ENCODE measurements at places on chromosomes 6 and 20. TPM values are rescaled to one million over a fixed set of nuclear protein-coding genes. Genes with fewer than 3 reads are reported as not detected.

DNA sequence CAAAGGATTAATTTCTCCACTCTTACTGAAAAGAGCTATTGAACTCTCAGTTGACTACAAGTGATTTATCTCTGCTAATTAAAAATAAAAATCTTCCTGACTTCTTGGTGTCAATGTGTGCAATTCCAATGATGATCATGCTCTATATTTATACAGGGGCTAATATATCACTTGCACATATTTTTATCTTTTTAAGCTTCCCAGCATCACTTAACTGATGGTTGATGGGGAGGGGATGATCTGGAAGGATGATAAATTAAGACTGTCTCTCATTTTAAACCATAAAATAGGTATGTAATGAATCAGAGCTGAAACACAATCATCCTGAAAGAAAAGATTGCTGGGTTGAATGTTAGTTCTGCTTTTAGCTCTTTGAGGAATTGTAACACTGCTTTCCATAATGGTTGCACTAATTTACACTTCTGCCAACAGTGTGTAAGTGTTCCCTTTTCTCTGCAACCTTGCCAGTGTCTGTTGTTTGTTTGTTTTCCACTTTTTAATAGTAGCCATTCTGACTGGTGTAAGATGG is 169.6 kb upstream of the ECI2 start:
- no peak for DNase-seq
- no peaks in the 10 kb centered on the region for H3K27me3 ChIP-seq
- peaks cover 8% of the 10 kb centered on the region for H3K4me1 ChIP-seq
- H3K4me3 ChIP-seq = no peak overlapping the region
- no peaks in the 10 kb centered on the region for H3K36me3 ChIP-seq

Gene EYS
- total RNA-seq = 0.13 TPM

GRCh38 chr6:141677598-141678211 is 455.0 kb upstream of the GJE1 start:
- no peak for DNase-seq
- H3K4me3 ChIP-seq = no peak overlapping the region
- H3K27me3 ChIP-seq = no peaks in the 10 kb centered on the region
- no peaks in the 10 kb centered on the region for H3K4me1 ChIP-seq
- no peaks in the 10 kb centered on the region for H3K36me3 ChIP-seq

- H3K36me3 ChIP-seq = no peaks in the 10 kb centered on the region
- no peak overlapping the region for H3K27ac ChIP-seq
- DNase-seq = no peak
- H3K4me1 ChIP-seq = no peaks in the 10 kb centered on the region
- no peak overlapping the region for H3K4me3 ChIP-seq
Observed at GRCh38 chr6:121691126-121691551, 255.7 kb downstream of the GJA1 start.

DNA sequence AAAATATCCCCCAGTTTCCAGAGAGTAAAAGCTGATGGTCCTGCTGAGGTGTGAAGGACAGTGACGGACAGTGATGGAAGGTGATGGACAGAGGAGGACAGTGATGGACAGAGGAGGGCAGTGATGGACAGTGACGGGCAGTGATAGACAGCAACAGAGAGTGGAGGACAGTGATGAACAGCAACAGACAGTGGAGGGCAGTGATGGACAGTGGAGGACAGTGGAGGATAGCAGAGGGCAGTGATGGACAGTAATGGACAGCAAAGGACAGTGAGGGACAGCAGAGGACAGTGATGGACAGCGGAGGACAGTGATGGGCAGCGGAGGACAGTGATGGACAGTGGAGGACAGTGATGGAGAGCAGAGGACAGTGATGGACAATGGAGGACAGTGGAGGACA is 2.7 kb upstream of the NKAIN4 start:
- no peak overlapping the region for H3K4me3 ChIP-seq
- no peak for DNase-seq
- peaks cover 10% of the 10 kb centered on the region for H3K4me1 ChIP-seq
- H3K27me3 ChIP-seq = no peaks in the 10 kb centered on the region
- H3K27ac ChIP-seq = no peak overlapping the region

GRCh38 chr6:167233490-167233889 is 57.6 kb upstream of the UNC93A start:
- no peak overlapping the region for H3K27ac ChIP-seq
- no peak for DNase-seq
- no peaks in the 10 kb centered on the region for H3K36me3 ChIP-seq

DNA sequence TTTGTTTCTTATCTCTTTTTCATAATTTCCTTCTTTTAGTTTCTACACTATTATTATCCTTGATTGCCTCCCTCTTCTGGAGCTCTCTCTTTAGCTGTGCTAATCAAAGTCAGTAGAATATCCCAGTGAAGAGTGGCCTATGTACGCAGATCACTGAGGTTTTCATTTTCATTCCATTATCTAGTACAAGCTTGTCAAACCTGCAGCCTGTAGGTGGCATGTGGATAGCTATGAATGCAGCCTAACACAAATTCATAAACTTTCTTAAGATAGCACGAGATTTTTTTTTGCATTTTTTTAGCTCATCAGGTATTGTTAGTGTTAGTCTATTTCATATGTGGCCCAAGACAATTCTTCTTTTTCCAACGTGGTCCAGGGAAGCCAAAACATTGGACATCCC is 825.7 kb upstream of the MAP3K7 start:
- no peaks in the 10 kb centered on the region for H3K36me3 ChIP-seq
- H3K27ac ChIP-seq = no peak overlapping the region
- H3K4me1 ChIP-seq = no peaks in the 10 kb centered on the region
- DNase-seq = no peak
- H3K4me3 ChIP-seq = no peak overlapping the region

GRCh38 chr20:17610566-17611289 is 40.9 kb downstream of the DSTN start:
- peak overlapping the region; percentile 65 for H3K27ac ChIP-seq
- no peak overlapping the region for H3K4me3 ChIP-seq

- peak within 1 kb of the TSS; percentile 31 for H3K27ac ChIP-seq
- H3K4me1 ChIP-seq = no peaks in the 10 kb centered on the region
- peak; percentile 76 for DNase-seq
- H3K36me3 ChIP-seq = no peaks in the 10 kb centered on the region
- no peaks in the 10 kb centered on the region for H3K27me3 ChIP-seq
Observed at GRCh38 chr6:142301651-142302391, at the start of gene ADGRG6. TSS of gene ADGRG6 (plus strand) at chr6:142302007. CDS start at chr6:142302330, 323 bp downstream.

Gene VWA7
- not detected for total RNA-seq

- no peaks in the 10 kb centered on the region for H3K4me1 ChIP-seq
- no peak overlapping the region for H3K4me3 ChIP-seq
- no peak for DNase-seq
- H3K27me3 ChIP-seq = no peaks in the 10 kb centered on the region
Observed at GRCh38 chr6:68993911-68994310, 358.8 kb downstream of the ADGRB3 start.

GRCh38 chr6:156955494-156956183 is 178.5 kb downstream of the ARID1B start:
- H3K4me1 ChIP-seq = no peaks in the 10 kb centered on the region
- H3K27ac ChIP-seq = no peak overlapping the region
- H3K4me3 ChIP-seq = no peak overlapping the region
- no peak for DNase-seq
- H3K36me3 ChIP-seq = no peaks in the 10 kb centered on the region

Gene ZNF322
- total RNA-seq = 5.0 TPM

Gene PSMB8
- 90.0 TPM for total RNA-seq

Gene SLC17A2
- not detected for total RNA-seq

DNA sequence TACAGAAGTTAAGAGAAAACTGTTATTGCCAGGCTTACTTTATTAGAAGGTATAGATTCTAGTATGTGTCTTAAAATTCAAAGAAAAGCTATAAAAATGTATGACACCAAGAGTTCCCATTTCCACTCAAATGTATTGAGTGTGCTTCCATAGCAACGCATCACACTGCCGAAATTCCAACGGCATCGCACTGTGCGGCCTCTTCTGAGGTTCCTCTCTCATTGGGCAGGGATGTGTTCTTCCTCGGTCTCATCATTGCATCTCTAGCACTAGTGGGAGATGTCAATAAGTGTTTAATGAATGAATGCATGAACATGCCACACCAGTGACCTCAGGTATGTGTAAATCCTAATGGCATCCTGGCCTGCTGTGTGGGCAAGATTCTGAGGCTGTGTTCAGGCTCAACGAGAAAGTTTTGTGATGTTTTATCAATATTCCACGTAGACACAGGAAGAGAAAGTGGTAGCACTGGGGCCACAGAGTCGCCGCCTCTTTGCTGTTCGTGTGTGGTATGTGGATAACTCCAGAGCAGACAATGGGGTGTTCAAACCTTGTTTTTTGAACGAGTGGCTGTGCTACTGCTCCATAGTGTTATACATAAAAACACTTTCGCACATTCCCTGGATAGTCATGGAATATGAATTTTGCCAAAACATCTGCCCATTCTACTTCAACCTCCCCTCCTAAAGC is 171.6 kb downstream of the ADGB start:
- no peaks in the 10 kb centered on the region for H3K4me1 ChIP-seq
- H3K27ac ChIP-seq = no peak overlapping the region
- no peak for DNase-seq
- no peaks in the 10 kb centered on the region for H3K36me3 ChIP-seq
- H3K27me3 ChIP-seq = no peaks in the 10 kb centered on the region

Gene ADGB
- total RNA-seq = not detected

Gene RRAGD
- total RNA-seq = 5.0 TPM

- DNase-seq = no peak
- H3K27ac ChIP-seq = no peak overlapping the region
- H3K4me3 ChIP-seq = no peak overlapping the region
- H3K27me3 ChIP-seq = no peaks in the 10 kb centered on the region
Observed at GRCh38 chr6:151229401-151230276, 10.1 kb upstream of the AKAP12 start.

Gene FAM184A
- total RNA-seq = 2.7 TPM

- no peaks in the 10 kb centered on the region for H3K36me3 ChIP-seq
- H3K4me1 ChIP-seq = no peaks in the 10 kb centered on the region
- H3K27me3 ChIP-seq = no peaks in the 10 kb centered on the region
- H3K4me3 ChIP-seq = no peak overlapping the region
- no peak for DNase-seq
Observed at GRCh38 chr6:142728364-142728763, 216.6 kb downstream of the HIVEP2 start.

- H3K27ac ChIP-seq = no peak overlapping the region
- no peak overlapping the region for H3K4me3 ChIP-seq
- H3K4me1 ChIP-seq = no peaks in the 10 kb centered on the region
- H3K36me3 ChIP-seq = no peaks in the 10 kb centered on the region
- DNase-seq = no peak
- no peaks in the 10 kb centered on the region for H3K27me3 ChIP-seq
Observed at GRCh38 chr20:47445291-47445690, 56.4 kb upstream of the NCOA3 start.

Gene MICB
- total RNA-seq = 4.7 TPM

Gene PHF1
- 82.5 TPM for total RNA-seq

Gene PCSK2
- not detected for total RNA-seq

DNA sequence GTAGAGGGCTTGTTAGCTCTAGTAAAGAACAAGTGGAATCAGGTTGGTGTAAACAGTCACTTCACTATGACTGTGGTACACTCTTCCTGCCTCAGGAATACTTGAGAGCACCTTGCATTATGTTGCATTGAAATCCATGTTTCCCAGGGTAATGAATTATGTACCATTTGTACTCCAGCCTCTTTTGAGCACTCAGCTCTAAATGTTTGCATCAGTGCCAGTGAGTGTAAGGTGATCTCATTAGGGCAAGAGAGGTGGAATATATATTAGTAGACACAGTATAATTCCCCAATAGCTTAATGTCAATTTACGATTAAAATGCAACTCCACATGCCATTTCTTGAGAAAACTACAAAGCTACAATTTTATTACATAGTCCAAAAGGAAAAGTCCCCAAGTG is 319.6 kb upstream of the POU3F2 start:
- no peaks in the 10 kb centered on the region for H3K36me3 ChIP-seq
- H3K4me1 ChIP-seq = no peaks in the 10 kb centered on the region
- H3K27me3 ChIP-seq = no peaks in the 10 kb centered on the region
- H3K4me3 ChIP-seq = no peak overlapping the region
- H3K27ac ChIP-seq = no peak overlapping the region
- no peak for DNase-seq

Gene SLC22A2
- total RNA-seq = not detected

GRCh38 chr6:45378334-45378926 is 696 bp upstream of the SUPT3H start:
- H3K36me3 ChIP-seq = no peaks in the 10 kb centered on the region
- no peaks in the 10 kb centered on the region for H3K27me3 ChIP-seq
- peak overlapping the region; percentile 93 for H3K27ac ChIP-seq
- H3K4me3 ChIP-seq = peak overlapping the region; percentile 94
- H3K4me1 ChIP-seq = no peaks in the 10 kb centered on the region
